ENCODE measurements at places on chromosomes 7 and 10.
A peak's percentile ranks its signal among the peaks of the same experiment; 100 is the strongest.

- no peak for DNase-seq
These were observed 82.7 kb downstream of the FAM204A start for GRCh38 chr10:118259288-118259906.

GRCh38 chr10:15163253-15163828, 5.2 kb downstream of the NMT2 start:
- no peak for DNase-seq

- no peak for DNase-seq
These were observed 126.5 kb upstream of the VKORC1L1 start for GRCh38 chr7:65746398-65746669.

- no peak for DNase-seq
These were observed 87.9 kb upstream of the PTER start for GRCh38 chr10:16348891-16349290.

DNA sequence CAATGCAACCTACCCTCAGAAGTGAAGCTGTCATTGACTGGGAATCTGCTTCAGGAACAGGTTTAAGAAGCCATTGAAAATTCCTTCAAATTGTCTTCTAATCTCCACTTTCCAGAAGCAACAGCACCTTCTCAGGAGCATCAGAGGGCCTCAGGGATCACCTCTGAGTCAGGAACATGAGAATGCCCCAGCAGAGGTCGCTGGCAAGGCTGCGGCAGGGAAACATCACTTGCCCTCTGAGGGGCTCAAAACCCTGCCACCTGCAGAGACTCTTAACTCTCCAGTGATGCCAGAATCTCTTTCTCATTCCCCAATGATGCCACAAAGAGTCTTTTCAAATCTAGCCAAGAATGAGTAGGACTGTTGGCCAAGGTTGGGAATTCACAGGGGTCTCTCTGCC, 5.9 kb upstream of the MAPK8 start:
- DNase-seq = no peak

GRCh38 chr7:107530751-107531150, 33.0 kb downstream of the COG5 start:
- DNase-seq = no peak

DNA sequence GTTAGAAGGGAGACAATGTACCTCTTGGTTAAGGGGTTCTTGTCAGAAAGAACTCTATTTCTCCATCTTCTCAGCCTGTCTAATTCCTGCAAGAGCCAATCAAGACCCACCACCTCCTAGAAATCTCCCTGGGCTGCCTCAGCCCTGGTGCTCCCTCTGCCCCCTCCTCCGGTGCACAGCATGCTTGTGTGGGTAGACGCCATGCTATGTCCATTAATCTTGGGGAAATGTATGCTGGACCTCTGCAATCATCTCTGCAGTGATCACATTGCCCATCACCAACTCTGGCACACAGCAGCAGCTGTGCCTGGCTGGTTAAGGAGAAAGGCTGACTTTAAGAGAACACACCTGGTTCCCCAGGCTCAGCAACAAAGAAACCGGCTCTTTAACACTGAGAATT, 37.3 kb downstream of the SH3PXD2A start:
- DNase-seq = no peak

GRCh38 chr10:121928528-121928884, 675 bp upstream of the ATE1 start:
- no peak for DNase-seq

DNA sequence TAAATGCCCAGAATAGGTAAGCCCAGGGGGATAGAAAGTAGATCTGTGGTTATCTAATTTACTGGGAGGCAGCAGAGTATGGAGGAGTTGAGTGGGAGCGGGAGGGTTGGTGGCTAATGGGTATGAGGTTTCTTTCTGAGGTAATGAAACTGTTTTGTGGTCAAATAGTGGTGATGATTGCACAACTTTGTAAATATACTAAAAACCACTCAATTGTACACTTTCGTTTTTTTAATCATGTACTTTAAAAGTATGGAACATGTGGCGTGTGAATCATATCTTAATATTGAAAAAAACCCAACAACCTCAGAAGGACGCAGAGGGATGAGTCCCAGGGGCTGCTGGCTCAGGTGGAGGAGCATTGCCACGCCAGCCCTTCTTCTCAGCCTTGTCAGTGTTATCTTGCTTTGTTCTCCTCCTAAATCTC, 118.1 kb downstream of the WDR11 start:
- DNase-seq = no peak

DNA sequence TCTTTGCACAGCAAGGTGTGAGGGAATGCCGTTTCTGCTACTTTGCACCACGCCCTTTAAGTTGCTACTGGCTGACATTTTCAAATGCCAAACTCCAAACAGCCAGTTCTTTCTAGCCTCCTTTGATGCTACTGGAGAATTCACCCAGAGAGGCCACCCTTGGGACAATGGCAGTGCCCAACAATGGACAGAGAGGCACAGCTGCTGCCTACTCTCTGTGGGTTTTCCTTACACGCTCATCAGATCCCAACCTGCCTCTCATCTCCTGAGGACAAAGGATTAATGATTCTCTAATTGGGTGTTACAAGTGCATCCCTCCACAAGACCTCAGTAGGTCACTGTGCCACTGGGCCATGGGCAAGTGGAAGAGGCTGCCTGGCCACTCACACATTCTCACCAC, 105.8 kb downstream of the COBL start:
- DNase-seq = no peak

GRCh38 chr10:45444976-45445898, 71.2 kb downstream of the ALOX5 start:
- no peak for DNase-seq

GRCh38 chr10:43233601-43234430, 33.0 kb downstream of the RASGEF1A start:
- DNase-seq = no peak

GRCh38 chr10:11869743-11870460, 46.7 kb downstream of the PROSER2 start:
- no peak for DNase-seq

- no peak for DNase-seq
These were observed 178.6 kb downstream of the CXCL12 start for GRCh38 chr10:44206127-44206818.

- DNase-seq = no peak
These were observed 4.5 kb downstream of the GLCCI1 start for GRCh38 chr7:7972922-7973594.

DNA sequence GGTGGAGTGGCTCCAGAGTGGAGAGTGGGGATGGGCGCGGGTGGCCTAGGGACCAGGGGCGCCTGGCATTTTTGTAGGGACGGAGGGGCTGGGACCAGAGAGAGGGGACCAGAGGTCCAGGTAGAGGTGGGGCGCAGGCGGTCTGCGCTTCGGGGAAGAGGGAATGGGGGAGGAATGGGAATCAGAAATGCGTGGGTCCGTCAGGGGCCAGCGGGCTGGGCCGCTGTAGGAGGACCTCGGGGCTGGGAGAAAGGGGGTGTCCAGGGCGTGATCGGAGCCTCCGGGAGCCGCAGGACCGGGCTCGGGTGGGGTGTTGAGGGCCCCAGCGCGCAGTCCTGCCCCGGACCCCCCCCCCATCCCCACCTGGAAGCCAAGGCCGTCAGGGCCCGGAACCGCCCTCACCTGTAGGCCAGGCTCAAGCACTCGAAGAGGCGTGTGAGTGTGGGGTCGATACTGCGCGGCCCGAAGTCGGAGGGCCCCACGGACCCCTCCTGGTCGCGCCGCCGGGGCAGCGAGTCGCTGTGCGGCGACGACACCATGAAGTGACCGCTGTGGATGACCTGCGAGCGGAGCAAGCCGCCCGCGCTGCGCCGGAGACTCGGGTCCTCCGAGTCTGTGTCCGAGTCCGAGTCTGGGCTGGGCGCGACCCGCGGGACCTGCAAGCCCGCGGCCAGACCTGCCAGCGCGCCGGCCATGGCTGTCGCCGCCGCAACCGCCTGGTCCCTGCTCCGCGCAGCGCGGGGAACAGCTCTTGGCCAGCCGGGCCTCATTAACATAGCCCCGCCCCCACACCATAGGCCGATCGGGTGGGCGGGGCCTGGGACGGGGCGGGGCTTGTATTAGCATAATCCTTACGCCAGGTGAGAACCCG, at the start of gene MLXIPL:
Gene MLXIPL, minus strand, starts transcription at position 725 of the 871 bp plus-strand sequence. Its CDS starts 30 bp downstream, at position 695.
- peak; percentile 15 for DNase-seq

DNA sequence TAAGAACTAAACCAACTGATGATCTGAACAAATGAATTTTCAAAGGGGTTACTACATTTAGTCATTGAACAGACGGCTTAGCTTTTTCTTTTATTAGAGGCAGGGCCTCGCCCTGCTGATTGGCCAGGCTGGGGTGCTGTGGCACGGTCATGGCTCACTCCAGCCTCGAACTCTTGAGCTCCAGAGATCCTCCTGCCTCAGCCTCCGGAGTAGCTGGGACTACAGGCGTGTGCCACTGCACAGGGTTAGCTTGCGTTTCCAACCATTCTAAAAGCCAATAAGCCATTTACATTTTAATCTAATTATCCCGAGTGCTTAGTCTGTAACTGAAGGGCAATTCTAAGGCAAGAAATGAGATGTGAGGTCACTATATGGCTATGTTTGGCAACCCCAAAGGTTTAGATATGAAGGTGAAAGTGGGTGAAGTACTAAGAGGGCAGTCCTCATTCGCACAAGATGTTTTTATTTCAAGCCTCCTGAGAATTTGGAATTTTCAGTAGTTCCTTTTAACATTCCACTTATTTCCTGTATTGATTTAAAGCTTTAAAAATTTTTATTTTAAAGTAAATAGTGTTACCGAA, 1.6 kb upstream of the CDK13 start:
- no peak for DNase-seq

Data from stimulated activated CD8-positive, alpha-beta memory T cell treated with anti-CD3 and anti-CD28 coated beads, Interleukin-4, amount 100 ng/mL, for 1 hour (primary cell).